ENCODE measurements at places on chromosomes 11 and 22.

DNA sequence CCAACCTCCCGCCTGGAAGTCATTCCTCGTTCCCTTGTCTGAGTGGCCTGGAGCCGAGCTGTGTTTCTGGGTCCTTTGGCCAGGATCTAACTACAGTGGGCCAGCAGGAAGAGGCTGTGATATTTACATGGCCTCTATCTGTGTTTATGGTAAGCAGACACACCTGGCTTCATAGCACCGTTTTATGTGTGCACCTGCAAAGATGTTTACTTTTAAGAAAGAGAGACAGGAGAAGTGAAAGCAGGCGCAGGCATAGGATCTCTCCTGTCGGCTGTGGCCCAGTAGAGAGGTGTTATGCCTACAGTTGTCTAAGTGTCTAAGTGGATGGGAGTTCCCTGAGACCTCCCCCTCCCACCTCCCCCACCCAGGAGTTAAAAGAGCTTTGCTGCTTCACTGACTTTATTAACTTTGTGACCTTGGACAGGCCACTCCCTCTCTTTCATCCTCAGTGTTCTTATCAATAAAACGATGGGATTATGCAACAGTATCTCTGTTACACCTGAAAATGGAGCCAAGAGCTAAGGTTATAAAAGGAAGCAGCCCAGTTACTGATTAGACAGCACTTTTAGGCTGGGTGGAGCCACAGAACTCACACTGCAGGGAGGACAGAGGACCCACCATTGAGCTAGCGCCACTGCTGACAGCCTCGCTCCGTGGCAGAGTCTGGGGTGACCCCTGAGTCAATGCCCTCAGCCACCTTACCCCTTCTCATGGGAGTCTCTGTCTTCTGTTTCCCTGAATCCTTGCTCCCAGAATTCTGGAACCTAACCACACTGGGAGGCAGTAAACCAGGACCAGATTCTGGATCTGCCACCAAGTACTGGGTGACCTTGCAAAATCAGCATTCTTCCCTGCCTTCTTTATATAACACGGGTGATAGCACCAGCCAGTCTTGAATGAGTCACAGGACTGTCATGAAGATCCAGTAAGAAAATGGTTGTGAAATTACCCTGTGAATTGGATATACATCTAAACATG is 22.0 kb downstream of the ST14 start:
- peak; percentile 87 for DNase-seq

DNA sequence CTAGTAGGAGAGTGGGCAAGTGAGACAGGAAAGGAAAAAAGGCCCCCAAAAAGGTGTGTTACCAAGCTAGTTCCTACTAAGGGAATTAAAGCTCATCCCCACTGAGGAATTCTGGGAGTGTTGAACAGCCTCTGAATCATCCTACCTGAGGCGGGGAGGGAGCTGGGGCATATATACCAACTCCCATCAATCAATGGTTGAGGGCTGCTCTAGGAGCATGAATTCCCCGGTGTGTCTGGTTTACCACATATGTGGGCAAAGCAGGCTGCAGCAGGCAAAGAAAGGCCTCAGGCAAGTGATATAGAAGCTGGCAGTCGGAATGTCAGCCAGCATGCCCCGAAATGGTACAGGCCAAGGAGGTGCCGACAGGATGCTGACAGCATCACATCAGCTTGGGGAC is 23.6 kb upstream of the CDON start:
- no peak for DNase-seq

GRCh38 chr11:26319906-26320305 is 12.0 kb upstream of the ANO3 start:
- DNase-seq, result peak; percentile 8

- no peak for DNase-seq
Measured at GRCh38 chr11:16984229-16984628, 30.0 kb downstream of the PLEKHA7 start.

GRCh38 chr11:75592715-75593114 is 30.7 kb downstream of the SERPINH1 start:
- no peak for DNase-seq

DNA sequence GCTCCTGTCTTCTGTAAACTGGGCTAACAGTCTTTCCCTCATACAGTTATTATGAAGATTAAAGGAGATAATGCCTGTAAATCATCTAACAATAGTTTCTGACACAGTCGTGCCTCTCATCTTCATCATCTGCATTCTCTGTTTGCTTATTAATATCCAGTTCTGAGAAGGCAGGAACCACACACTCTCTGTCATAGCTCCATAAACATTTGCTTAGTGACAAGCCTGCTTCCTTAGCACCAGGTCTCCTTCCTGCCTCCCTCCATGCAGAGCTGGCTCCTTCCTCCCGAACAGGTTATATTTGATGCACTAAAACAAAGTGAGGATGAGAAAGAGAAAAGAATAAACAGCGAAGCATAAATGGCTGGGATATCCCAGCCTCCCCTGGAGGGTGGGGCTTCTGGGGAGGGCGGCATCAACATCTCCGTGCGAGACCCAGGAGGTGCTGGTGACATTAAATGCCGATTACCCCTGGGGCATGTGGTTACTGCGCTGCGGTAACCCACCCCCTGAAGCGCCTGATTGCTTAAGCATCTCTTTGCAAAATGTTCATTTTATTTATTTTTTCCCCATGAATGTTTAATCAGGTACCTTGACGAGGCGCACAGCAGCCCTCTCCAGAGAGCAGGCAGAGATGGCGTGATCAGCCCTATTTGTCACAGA is 404.9 kb downstream of the NXPE2 start:
- no peak for DNase-seq

- no peak for DNase-seq
Measured at GRCh38 chr22:48887394-48888332, 940.0 kb downstream of the BRD1 start.

- peak; percentile 54 for DNase-seq
Measured at GRCh38 chr22:44669561-44669976, 32.4 kb upstream of the PRR5 start.

DNA sequence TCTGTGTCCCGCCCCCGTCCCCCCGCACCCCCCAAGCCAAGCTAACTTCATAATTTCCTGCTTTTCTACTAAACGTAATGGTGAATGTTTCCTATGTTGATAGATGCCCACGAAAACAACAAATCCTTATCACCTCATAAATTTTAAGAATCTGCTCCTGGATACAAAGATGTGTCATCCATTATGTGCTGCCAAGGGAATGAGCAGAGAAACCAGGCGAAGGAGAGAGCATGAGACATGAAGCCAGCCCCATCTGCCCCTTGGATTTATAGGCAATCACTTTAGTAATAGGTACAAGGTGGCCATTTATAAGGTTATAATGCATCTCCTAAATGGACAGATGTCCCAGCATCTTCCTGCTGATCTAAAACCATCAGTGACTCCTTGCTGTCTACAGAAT is 30.3 kb downstream of the LAYN start:
- no peak for DNase-seq

GRCh38 chr11:85028329-85029101 is 598.6 kb downstream of the DLG2 start:
- DNase-seq, result no peak

GRCh38 chr11:63613517-63614135 is 607 bp downstream of the PLAAT3 start:
- DNase-seq, result no peak

DNA sequence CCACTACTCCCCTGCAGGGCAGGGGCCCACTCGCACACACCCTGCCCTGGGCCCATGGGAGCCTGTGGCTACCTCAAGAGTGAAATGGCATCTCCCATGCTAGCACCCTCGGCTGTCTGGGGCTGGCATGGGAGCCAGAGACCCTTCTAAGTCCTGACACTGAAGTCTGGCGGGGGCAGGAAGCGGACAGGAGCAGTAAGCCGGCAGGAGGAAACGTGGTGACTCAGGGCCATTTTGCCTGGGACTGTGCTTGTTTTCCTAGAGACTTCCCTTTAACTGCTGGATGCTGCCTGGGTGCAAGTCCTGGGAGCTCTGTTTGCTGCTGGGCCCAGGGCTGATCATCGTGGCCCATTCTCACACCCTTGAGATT is 16.8 kb downstream of the RELT start:
- DNase-seq, result no peak

- DNase-seq, result peak; percentile 64
Measured at GRCh38 chr11:122093731-122094275, 22.2 kb downstream of the BLID start.

DNA sequence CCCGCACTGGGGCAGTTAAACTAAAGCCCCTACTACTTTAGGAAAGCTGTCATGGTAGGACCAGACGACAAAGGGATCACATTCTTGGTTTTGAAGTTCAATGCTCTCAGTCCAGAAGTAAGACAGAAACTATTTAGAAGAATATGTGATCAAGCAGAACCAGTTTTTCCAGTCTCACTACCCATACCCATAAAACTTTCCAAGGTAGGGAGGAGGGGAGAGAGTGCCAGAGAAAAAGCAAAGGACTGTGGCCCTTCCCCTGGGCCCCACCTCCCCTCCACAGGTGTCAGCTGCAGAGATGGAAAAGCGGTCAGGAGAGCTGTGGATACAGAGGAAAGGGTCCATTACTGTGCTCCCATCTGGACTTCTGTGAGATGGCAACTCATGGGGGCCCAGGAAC is 587.1 kb downstream of the SOX6 start:
- DNase-seq, result no peak

- no peak for DNase-seq
Measured at GRCh38 chr11:47137476-47137875, 39.2 kb downstream of the ARFGAP2 start.

GRCh38 chr11:46296528-46297448 is 19.3 kb downstream of the CREB3L1 start:
- peak; percentile 90 for DNase-seq

DNA sequence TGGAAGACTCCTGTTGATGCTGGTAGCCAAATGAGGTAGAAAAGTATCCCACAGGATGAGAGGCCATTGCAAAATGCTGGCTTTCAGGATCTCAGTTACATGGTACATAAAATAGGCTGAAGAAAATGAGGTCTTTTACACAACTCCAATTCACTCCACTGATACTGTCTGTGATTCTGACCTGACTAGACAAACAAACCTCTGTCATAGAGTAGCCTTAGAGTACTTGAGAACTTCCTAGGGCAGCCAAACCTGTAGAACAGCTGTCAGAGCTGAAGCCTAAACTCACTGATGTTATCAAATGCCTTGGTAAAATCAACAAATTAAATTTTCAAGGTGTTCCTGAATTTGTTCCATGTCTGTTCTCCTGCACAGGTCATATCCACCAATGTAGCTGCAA is 26.2 kb upstream of the POGLUT3 start:
- no peak for DNase-seq

GRCh38 chr11:35658020-35658948 is 4.3 kb upstream of the TRIM44 start:
- no peak for DNase-seq

GRCh38 chr11:134139303-134139872 is 70.5 kb downstream of the JAM3 start:
- no peak for DNase-seq

GRCh38 chr11:16977136-16977993 is 36.8 kb downstream of the PLEKHA7 start:
- no peak for DNase-seq

DNA sequence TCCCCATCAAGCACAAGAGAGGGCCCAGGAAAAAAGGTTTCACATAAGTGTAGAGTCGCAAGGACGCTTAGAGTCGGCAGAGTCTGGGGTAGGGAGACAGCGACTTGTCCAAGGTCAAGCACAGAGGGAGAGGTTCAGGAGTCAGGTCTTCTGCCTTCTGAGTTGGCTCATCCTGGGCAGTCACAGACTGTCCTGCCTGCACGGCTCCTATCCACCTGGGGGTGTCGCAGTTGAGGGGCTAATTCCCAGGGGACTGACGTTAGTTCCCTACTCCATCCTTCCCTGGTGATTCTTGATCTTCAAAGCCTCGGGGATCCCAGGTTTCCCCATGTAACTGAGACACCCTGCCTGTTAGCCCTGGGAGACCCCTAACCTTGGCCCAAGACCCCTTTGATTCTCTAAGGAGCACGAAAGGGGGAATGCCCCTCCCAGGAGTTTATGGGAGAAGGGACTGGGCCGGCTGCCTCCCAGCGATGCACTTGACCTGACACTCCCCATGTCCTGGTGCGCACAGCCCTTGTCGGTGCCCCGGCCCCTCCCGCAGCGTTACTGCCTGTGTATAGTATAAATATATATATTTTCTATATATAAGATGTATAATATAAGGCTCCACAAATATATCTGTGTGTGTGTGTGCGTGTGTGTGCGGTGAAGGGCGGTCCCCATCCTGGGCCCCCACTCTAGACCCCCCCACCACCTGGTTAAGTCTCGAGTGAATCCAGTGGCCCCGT is 14.7 kb upstream of the TAB1 start:
- no peak for DNase-seq

GRCh38 chr11:127114035-127114434 is 113.5 kb upstream of the KIRREL3 start:
- DNase-seq, result no peak

DNA sequence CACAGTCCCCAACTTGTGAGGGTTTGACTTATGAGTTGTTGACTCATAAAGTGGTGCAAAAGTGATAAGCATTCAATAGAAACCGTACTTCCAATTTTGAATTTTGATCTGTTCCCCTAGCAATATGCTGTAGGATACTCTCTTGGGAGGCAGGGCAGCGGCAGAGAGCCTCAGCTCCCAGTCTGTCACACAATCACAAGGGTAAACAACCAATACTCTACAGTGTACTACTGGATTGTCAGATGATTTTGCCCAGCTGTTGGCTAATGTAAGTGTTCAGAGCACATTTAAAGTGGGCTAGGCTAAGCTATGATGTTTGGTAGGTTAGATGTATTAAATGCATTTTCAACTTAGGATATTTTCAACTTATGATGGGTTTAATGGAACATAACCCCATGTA is 13.7 kb upstream of the NXPE2 start:
- DNase-seq, result no peak

GRCh38 chr11:113161711-113162591 is 152.4 kb upstream of the TTC12 start:
- no peak for DNase-seq

- DNase-seq, result peak; percentile 36
Measured at GRCh38 chr11:126547691-126548090, 192.2 kb downstream of the ST3GAL4 start.

- DNase-seq, result no peak
Measured at GRCh38 chr11:73001615-73002014, 140.5 kb downstream of the FCHSD2 start.

- DNase-seq, result no peak
Measured at GRCh38 chr11:20909995-20910726, 240.8 kb downstream of the NELL1 start.
